ENCODE measurements at places on chromosomes 16 and 17. TPM values are rescaled to one million over a fixed set of nuclear protein-coding genes. Genes with fewer than 3 reads are reported as not detected.

DNA sequence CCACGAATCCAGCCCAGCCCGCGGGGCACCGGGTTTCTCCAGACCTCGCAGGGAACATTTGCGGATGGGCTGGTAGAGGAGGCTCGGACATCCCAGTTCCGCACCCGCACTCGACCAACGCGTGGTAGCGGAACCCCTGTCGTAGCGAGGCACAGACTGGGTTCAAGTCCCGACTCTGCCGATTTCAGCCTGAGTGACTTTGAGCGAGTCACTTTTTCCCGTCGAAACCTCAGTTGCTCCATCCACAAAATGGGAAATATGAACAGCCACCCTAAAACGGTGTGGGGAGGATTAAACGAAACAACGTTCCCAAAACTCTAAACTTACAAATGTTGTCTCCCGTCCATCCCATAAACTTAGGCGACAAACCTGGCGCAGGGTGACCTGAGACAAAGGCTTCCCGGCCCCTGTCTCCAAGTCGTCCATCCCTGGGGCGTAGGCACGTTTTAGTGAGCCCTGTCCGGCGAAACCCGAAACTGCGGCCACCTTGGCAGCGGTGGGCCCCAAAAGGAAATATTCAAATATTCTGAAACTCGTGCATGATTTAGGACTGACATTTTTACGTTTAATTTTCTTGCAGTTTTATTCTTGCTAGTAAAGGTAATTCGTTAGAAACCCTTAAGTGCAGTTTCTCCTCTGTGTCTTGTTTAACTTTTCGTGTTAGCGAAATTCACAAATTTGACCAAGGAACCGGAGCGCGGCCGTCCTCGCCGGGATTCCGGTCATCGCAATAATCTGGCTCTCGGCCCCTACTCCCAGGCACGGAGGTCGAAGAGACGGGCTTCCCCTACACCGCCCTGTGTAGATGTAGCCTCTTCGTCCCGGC lies 1.9 kb upstream of the MLLT6 start:
- DNase-seq = no peak

- no peak for DNase-seq
Measured at GRCh38 chr16:53651357-53651756, 52.3 kb downstream of the RPGRIP1L start.

GRCh38 chr17:49280061-49280460 lies 49.5 kb upstream of the PHOSPHO1 start:
- no peak for DNase-seq

- no peak for DNase-seq
Measured at GRCh38 chr16:47877166-47877565, 278.6 kb downstream of the ABCC12 start.

Gene SULT1A2
- total RNA-seq = not detected

Gene OTOA
- not detected for total RNA-seq

- DNase-seq = peak; percentile 81
Measured at GRCh38 chr16:749010-749409, 8.2 kb upstream of the CIAO3 start.

- DNase-seq = no peak
Measured at GRCh38 chr16:20049831-20050230, 23.9 kb downstream of the GPR139 start.

Gene TAC4
- total RNA-seq = not detected

DNA sequence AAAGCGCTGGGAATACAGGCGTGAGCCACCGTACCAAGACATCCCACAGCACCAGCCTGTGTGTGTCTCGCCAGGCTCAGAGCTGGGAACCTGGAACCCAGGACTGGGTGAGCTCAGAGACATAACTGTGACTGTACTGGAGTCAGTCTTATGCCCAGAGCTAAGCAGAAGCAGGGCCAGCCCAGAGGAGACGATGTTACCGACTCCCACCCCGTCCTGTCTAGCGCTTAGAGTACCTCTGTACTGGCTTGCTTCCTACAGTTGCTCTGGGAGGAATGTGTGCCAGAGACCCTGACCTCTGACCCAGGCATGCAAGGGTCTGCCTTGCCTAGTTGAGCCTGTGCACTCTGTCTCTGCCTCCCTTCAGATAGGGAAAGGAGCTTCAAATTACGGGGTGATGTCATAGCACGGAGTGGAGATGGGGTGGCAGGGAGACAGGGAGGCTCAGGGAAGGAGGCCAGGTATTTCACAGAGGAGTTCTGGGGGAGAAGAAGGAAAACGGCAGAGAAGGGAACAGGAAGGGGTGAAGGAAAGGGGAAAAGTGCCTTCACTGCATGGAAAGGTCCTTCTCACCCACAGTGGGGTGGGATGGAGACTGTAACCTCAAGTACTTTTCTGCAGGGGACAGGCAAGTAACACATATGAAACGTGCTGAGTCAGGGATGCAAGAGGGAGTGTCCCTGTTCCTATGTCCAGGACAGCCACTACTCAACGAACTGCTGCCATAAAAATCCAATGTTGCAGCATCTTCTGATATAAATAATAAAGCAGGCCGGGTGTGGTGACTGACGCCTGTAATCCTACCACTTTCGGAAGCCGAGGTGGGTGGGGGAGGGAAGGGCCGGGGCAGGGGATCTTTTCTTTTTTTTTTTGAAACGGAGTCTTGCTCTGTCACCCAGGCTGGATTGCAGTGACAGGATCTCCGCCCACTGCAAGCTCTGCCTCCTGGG lies 5.8 kb upstream of the ARMC5 start:
- DNase-seq = peak; percentile 36

DNA sequence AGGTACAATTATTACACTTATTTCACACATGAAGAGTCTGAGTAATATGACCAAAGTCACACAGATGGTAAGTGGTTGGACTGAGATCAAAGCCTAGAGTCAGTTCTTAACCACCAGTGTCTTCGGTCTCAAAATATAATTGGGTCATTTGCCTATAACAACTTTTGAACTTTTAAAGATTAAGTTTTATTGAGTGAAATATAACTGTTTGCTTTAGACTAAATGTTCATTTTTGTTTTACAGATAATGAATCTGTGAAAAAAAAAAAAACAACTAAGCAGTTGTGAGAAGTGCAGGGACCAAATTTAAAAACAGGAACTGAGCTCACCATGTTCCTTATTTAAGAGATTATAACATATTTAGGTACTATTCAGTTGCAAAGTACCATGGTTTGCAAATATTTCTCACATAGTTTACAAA lies 150.1 kb downstream of the ITFG1 start:
- no peak for DNase-seq

Gene SEPTIN12
- total RNA-seq = not detected

DNA sequence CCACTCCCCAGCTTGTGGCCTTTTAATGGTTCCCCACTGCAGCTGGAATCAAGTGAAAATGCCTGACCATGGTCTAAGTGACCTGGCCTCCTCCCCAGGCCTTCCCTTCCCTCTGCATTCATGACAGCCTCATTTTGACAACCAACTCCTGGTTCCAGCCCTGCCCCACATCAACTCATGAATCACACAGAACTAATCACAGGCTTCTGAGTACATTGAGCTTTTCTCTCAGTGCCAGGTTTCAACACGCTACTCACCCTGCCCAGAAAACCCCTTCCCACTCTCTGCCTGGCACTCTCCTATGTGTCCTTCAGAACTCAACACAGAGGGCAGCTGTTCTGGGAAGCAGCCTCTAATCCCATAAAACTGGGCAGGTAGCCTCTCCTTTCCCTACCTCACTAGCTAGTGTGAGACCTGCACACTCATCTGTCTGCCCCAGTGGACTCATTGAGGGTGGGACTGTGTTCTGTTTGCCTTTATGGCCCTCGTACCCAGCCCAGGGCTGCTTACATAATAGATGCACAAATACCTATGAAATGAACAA lies 313.6 kb downstream of the GRIN2A start:
- DNase-seq = no peak

Gene ACSM2A
- total RNA-seq = not detected

- no peak for DNase-seq
Measured at GRCh38 chr16:80557037-80557436, 16.2 kb downstream of the DYNLRB2 start.

Gene OR3A1
- total RNA-seq = not detected

DNA sequence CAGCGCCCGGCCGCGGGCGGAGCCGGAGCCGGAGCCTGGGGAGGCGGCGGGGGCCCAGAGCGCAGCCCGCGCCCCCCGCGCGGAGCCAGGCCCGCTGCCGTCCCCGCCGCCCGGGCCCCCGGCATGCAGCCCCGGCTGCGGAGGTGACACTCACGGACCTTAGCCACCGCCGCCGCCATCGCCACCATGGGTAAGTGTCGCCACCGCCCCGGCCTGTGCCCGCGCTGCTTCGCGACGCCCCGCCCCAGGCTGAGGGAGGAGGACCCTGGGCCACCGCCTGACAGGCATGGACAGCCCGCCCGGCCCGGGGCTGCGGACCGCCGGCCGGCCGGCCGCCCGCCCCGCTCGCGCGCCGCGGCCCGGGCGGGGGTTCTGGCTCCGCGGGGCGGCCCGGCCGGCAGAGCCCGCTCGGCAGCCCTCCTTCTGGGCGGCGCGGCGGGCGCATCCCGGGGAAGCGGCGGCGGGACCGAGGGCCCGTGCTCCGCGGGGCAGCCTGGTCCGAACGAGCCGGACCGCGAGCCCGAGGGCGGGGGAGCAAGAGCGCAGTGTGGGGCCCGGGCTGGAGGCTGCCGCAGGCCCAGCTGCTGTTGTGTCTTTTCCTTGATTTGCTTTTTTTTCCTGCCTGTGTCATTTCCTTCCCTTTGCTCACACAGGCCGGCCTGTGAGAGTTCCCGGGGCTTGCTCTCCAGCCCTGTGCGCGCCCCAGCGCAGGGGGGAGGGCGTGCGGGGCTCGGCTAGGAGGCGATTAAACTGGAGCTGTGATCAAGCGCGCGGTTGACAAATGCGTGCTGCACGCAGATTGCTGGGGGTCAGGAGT lies 565 bp downstream of the MAP3K3 start:
- peak; percentile 60 for DNase-seq

DNA sequence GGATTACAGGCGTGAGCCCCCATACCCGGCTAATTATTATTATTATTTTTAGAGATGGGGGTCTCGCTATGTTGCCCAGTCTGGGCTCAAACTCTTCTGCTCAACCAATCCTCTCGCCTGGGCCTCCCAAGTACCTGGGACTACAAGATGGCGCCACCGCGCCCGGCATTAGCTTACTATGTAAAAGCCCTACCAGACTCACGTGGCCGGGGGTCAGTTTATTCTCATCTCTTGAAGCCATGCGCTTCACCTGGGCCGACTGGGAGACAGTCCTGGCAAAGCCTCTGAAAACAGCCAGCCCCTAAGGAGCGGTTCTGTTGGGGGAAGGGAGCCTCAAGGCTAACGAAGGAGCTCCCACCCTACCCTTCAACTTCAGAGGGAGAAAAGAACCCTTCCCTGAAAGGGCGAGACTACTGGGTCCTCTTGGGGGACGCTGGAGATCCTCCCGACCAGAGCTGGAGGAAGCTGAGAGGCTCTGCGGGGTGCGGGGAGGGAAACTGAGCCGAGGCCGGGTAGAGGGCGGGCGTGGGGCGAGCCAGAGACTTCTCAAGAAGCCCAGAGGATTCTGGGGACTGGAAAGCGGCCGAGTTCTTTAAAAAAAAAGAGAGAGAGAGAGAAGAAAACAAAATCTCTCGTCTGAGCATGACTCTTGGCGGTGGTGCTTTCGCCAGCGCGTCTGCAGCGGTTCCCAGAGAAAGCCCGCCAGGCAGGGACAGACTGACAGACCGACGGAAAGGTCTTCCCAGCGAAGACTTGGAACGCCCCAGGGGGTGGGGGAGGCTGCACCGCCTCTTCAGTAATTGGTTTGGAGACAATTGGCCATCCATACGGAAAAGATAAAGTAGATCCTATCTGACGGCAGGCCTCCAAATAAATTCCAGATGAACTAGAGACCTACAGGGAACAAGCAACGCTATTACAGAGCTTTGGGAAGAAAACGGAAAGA lies 5.6 kb upstream of the TUBG2 start:
- peak; percentile 54 for DNase-seq

- DNase-seq = no peak
Measured at GRCh38 chr16:79988089-79988488, 387.6 kb upstream of the MAF start.

Gene CACNG5
- total RNA-seq = not detected

- DNase-seq = no peak
Measured at GRCh38 chr17:78575340-78575739, 1.9 kb downstream of the DNAH17 start.

Gene SLC5A10
- not detected for total RNA-seq

GRCh38 chr17:29820425-29820824 lies 109.6 kb downstream of the SSH2 start:
- peak; percentile 29 for DNase-seq

- peak; percentile 22 for DNase-seq
Measured at GRCh38 chr17:15999974-16000827, 577 bp downstream of the TTC19 start.

- DNase-seq = no peak
Measured at GRCh38 chr16:80148826-80149225, 392.0 kb upstream of the DYNLRB2 start.

Gene GALR2
- total RNA-seq = not detected

Gene IL34
- total RNA-seq = 1.3 TPM

DNA sequence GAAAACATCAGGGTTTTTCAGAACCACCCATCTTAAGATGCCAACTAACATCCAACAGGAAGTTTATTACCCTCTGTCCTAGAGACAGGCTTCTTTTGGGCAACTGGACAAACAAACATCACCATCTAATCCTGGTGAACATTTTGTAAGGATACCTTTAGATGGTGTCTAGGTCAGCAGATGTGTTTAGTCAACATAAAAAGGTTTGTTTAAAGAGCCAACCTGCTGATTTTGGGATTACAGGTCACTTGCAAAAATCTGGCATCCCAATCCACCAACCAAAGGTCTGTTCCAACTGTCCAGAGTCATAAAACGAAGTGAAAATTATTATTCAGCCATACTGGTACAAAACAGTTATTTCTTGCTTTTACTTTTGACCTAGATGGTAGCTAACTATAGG lies 145.2 kb upstream of the C17orf78 start:
- DNase-seq = no peak

DNA sequence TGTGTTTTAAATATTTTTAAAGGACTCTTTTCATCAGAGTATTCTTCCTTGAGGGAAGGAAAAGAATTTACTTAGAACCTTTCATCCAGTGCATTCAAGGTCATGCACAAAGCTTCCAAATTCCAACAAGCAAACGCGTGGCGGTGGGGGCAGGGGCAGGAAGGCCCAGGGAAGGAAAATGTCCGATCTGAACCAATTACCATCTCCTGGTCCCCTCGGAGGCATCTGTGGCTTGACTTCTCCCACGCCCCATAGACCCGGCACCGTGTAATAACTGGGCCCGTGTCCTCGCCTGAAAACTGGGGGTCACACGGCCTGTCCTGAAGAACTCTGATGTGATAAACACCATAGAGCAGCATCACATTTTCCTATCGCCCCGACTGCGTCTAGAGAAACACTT lies 18.3 kb downstream of the MEAK7 start:
- no peak for DNase-seq

- no peak for DNase-seq
Measured at GRCh38 chr17:67119102-67119501, 74.7 kb downstream of the CACNG1 start.

DNA sequence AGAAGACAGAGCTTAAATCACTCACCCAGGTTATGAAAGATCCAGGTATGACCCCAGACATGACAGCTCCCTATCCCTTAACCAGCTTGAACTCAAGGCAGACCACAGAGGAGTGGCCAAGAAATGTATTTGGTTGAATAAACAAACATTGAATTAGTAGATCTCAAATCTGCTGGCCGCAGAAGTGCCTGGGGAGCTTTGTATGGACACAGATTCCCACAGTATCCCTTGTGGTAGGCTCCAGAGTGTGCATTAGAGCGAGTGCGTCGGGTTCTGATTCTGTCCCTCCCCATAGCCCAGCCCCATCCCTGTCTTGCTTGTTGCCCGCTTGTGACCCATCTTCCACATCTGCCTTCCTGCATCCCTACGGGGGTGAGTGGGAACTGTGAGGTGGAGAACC lies 118.8 kb upstream of the FOXF1 start:
- peak; percentile 73 for DNase-seq

Gene GRB7
- 0.18 TPM for total RNA-seq
